ENCODE measurements at places on chromosomes 2 and 18. TPM values are rescaled to one million over a fixed set of nuclear protein-coding genes. Genes with fewer than 3 reads are reported as not detected.

The DYSF gene
- not detected for total RNA-seq

The LAMA1 gene
- 24.9 TPM for total RNA-seq

The MC4R gene
- total RNA-seq = not detected

The NMS gene
- total RNA-seq = not detected

The SCN1A gene
- 0.50 TPM for total RNA-seq

- no peak for DNase-seq
These were observed 86.1 kb upstream of the SRD5A2 start for GRCh38 chr2:31666878-31667277.

GRCh38 chr2:17916584-17916983 is 38.1 kb downstream of the KCNS3 start:
- DNase-seq = no peak

DNA sequence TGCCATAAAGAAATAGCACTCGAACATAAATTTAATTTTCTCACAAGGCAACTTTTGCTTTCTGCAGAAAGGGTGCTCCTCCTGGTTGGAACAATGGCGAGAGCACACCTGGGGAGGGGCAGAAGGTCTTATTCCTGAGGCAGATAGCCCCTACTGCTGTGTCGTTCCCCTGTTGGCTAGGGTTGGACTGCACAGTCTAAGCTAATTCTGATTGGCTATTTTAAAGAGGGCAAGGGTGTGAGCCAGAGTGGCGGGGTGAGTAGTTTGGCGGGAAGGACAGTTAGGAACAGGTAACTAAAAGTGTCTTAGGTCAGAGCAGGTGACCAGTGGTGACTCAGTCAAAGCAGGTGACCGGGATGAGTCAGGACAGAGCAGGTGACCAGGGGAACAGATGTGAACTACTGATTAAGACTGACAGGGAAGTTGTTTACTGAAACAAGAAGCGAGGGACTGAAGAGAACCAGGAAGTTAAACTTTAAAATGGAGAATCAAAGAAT is 49.7 kb upstream of the AGAP1 start:
- DNase-seq = no peak
